ENCODE measurements at places on chromosomes 16 and 17.
A peak's percentile ranks its signal among the peaks of the same experiment; 100 is the strongest.

DNA sequence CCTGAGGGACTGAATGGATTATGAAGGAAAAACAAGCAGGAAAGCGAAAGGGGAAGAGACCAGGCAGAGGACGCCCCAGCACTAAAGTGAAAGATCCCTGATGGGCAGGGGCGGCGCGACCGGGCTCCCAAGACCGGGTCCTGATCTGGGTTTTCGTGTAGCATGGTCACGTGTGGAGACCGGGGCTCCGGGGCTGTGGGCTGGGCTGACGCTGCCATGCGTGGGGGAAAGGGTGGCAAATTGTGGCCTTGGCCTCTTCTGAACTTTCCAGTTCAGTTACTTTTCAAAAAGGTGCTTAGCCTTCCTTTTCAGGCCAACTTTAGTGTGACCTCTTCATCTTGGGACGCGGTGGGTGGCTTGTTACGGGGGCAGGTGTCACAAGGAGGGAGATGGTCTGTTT, 57.5 kb downstream of the METRNL start:
- no peak for DNase-seq

DNA sequence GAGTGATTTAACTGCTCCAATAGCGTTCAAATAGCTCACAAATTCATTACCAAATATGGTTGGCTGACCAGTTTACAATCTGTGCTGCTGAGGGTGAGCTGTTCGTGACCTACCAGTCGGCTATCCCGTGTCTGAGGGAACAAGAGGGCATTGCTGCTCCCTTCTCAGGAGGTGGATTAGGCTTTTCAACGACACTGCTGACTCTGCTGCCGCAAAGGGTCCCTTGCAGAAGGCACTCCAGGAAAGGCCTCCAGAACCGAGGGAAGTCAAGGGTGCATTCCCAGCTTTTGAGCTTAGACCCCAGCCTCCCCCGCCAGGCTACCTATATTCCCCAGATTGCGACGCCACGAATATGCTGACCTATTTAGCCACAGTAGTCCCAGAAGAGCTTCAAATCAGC, 32.3 kb downstream of the GJC1 start:
- DNase-seq: no peak

DNA sequence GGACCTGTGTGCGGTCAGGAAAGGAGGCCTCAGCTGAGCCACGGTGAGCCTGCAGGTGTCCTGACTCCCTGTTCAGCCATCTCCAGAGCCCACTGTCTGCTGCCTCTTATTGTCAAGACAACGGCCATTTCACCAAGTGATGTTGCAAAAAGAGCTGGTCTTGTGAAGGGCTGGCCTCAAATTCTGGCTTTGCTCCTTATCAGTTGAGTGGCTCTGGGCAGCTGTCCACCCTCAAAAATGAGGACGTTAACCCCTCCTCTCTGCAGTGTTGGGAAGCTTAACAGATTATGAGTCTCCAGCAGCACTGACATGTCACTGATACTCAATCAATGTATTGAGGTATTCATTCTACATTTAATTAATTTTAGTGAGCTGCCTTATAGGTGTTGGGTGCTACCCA, 171.1 kb upstream of the TOX3 start:
- no peak for DNase-seq

DNA sequence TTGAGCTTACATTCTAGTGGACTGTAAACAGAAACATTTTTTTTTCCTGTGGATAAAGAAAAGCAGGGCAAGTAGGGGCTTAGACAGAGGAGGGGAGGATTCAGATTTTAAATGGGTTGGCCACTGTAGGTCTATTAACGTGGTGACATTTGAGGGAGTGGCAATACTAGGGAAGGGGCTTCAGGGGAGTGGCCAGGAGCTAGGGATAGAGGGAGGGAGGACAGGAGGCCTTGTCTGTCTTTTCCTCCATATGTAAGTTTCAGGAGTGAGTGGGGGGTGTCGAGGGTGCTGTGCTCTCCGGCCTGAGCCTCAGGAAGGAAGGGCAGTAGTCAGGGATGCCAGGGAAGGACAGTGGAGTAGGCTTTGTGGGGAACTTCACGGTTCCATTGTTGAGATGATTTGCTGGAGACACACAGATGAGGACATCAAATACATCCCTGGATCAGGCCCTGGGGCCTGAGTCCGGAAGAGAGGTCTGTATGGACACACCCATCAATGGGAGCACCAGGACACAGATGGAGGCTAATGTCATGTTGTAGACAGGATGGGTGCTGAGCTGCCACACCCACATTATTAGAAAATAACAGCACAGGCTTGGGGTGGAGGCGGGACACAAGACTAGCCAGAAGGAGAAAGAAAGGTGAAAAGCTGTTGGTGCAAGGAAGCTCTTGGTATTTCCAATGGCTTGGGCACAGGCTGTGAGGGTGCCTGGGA, 6.5 kb upstream of the HBM start:
- DNase-seq: no peak

- no peak for DNase-seq
Observed at GRCh38 chr16:79537584-79537983, 63.0 kb downstream of the MAF start.

DNA sequence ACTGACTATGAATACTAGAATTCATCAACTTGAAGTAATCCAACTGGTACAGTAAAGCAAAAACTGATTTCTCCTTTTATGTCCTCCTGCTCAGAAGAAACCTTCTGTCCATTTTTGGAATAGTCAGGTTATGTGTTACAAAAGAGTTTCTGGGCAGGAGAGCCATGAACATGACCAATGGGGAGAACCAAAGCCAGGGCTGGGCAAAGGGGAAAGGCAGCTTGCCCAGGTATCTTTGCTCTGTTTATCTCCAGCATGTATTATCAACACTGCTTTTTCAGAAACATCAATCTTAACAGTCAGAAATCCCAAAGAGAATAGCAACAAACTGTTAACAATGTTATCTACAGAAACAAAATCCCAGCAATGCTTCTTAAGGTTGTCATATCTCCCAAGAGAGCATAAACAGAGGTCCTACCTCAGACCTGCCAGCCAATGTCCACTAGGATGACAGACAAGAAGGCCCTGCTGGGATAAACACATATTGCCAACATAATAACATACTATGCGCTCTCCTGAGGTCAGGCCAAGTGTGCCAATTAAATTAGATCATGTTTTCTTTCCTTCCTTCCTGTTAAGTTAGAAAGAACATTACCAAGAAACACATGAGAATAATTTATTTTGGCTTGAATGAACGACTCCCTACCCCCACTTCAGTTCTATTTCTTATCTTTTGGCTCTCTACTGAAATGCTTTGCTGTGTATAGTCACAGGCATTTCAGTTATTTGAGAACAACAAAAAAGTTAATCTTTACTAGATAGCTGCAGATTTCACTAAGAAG, 28.0 kb downstream of the BLMH start:
- no peak for DNase-seq

DNA sequence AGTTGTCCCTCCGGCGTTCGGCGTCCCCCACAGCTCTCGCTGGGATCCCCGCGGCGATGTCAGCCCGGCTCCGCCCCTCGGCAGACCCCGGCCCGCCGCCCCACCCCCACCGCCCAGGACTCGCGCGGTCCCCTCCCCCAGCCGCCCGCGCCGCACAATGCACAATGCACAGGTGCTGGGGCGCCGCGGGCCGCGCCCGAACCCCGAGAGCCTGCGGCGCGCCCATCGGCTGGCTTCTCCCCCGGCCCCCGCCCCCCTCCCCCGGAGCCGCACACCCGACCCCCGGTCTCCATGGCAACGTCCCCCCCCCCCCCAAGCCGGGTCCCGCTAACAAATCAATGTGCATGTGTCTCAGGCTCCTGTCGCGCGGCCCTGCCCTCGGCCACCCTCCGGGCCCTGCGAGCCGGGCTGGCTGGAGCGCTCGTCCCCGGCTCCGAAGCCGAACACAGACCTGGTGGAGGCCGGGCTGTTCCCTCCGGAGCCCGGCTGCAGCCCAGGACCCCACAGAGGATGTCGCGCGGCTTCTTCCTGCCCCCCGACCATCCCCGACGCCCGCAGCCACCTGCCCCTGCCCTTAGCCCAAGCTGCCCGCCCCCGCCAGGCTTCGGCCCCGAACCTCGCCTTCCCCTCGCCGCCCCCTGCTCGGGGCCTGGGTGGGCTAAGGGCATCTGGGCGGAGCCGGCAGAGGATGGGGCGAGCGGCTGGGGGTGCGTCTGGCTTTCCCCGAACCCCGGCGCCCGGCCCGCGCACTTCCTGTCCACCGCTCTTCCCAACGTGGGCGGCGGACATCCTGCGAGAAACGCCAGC, 818 bp upstream of the CBX8 start:
- no peak for DNase-seq

DNA sequence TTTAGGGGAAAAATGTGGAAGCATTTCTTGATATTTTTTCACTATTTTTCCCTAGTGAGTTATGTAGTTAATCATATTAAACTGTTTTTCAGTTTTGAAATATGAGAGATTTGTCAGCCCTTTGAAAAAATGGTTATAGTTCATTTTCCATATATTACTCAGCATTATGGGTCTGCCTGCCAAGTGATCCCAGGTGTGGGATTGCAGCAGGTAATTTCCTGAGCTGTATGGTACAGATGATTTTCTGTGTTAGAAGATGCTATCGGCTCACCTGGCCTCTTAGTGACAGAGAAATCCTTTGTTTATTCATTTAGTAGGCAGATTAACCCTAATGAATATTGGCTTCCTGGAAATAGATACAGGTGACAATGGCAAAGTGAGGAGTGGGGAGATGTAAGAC, 275.1 kb upstream of the TBX2 start:
- no peak for DNase-seq

DNA sequence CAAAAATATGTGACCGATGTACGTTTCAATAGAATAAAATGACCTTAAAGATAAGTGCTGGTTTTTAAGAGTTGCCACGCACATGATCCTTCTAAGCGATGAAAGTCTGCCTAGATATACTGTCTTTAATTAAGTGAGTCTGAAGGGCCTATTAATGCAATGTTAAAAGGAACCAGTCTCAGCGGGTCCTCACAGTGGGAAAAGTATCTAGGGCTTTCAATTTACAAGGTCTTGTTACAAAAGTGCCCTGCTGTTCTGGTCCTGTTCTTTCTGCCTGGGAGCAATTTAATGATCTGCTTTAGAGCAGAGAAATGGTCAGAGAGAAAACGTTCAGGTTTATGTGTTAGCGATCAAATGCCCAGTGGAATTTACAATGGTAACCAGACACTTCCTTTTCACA, 864.0 kb downstream of the KCNJ2 start:
- no peak for DNase-seq

DNA sequence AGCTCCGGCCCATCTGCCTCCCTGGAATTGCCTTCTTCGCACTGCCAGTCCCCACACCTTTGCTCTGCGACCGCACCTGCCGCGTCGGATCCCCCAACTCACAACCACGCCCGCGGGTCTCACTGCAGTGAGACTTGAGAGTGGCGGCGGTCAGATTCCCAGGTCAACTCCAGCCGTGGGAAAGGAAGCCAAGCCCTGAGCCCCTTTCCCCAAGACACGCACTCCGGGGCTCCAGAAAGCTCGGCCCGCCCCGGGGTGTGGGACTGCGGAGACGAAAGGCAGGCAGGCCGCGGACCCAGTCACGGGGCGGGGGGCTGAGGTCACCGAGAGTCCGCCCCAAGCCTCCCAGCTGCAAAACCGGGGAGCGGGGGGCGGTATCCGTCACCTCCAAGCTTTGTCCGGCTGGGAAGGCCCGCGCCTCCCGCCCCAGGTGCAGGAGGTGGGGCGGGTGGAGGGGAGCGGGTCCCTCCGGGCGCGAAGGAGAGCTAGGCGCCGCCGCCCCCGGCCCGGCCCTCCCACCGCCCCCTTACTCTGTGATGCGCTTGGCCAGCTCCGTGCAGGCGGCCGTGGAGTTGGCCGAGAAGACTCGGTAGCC, 615 bp downstream of the PRPSAP1 start:
- DNase-seq: peak; percentile 36

DNA sequence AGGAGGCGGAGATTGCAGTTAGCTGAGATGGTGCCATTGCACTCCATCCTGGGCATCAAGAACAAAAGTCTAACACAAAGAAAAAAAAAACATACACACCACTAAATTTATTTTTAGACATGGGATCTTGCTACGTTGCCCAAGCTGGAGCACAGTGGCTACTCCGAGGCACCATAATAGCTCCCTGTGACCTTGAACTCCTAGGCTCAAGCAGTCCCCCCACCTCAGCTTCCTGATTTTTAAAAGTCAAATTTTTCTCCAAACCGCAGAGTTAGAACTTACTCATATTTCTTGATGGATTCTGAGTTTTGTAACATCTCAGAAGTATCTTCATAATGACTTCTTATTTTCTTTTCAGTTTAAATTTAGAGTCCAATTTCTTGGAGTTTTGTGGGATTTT, 3.4 kb downstream of the CMTM4 start:
- no peak for DNase-seq

GRCh38 chr17:45035848-45036247, 15.6 kb downstream of the DCAKD start:
- DNase-seq: no peak

DNA sequence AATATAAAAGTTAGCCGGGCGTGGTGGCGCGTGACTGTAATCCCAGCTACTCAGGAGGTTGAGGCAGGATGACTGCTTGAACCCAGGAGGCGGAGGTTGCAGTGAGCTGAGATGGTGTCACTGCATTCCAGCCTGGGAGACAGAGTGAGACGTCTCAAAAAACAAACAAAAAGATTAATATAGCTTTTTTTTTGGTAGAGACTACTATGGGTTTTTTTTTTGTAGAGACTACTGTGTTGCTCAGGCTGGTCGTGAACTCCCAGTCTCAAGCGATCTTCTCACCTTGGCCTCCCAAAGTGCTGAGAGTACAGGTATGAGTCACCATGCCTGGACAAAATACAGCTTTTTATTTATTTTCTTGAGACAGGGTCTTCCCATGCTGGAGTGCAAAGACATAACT, 20.2 kb downstream of the ZNRF1 start:
- no peak for DNase-seq

- no peak for DNase-seq
Observed at GRCh38 chr17:72693151-72693878, 399.2 kb downstream of the SLC39A11 start.

DNA sequence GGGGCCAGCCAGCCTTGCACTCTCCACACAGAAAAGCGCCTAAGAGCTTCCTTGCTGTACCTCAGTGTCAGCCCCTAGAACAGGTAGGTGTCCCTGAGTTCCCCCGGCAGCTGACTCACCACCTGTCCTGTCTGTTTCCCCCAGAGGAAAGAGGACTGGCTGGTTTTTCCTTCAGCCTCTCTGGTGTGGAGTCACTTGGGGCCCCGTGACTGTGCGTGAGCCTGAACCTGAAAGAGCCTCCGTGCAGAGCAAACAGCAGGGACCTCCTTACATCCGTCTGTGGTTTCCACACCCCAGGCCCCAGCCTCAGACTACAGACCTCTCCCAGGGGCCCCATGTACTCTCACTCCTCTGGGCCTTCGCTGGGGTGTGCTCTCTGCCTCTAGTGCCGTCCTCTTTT, 87.8 kb downstream of the GNAO1 start:
- DNase-seq: peak; percentile 71
